ENCODE measurements at places on chromosomes 13 and 19.
A peak's percentile ranks its signal among the peaks of the same experiment; 100 is the strongest.

- H3K36me3 ChIP-seq, result peaks cover 38% of the 10 kb centered on the region
- no peak overlapping the region for H3K27ac ChIP-seq
- no peak overlapping the region for H3K4me3 ChIP-seq
- H3K27me3 ChIP-seq, result peaks cover 30% of the 10 kb centered on the region
Measured at GRCh38 chr19:42196011-42197001, 21.2 kb downstream of the DEDD2 start.

GRCh38 chr13:80560609-80561008 is 219.7 kb upstream of the SPRY2 start:
- no peak overlapping the region for H3K4me3 ChIP-seq
- DNase-seq, result no peak
- no peaks in the 10 kb centered on the region for H3K27me3 ChIP-seq
- H3K36me3 ChIP-seq, result no peaks in the 10 kb centered on the region

GRCh38 chr19:51754109-51754508 is 2.4 kb upstream of the FPR1 start:
- H3K27ac ChIP-seq, result no peak overlapping the region
- H3K4me3 ChIP-seq, result no peak overlapping the region
- no peaks in the 10 kb centered on the region for H3K4me1 ChIP-seq
- DNase-seq, result no peak
- H3K27me3 ChIP-seq, result no peaks in the 10 kb centered on the region

GRCh38 chr13:92074658-92075057 is 676.2 kb downstream of the GPC5 start:
- no peaks in the 10 kb centered on the region for H3K27me3 ChIP-seq
- H3K36me3 ChIP-seq, result no peaks in the 10 kb centered on the region
- no peak overlapping the region for H3K4me3 ChIP-seq

GRCh38 chr19:45097776-45098520 is 5.0 kb downstream of the PPP1R37 start:
- DNase-seq, result no peak
- peak overlapping the region; percentile 95 for H3K27ac ChIP-seq
- peak overlapping the region; percentile 57 for H3K4me3 ChIP-seq

DNA sequence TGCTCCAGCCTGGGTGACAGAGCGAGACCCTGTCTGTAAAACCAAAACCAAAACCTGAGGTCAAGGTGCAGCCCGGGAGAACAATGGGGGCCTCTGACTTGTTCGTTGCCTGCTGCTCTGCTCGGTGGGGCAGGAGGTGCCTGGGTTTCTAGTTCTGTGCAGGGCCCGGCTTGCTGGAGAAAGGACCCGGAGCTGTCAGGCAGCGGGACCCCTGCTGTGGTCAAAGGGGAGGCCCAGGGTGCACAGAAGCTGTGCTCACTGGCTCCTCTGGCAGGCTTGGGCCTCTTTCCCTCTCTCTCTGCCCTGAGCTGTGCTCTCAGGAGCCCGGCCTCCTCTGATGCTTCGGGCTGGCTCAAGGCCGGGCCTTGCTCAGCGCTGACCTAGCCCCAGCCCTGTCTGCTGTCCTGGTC is 3.5 kb downstream of the LRP3 start:
- peaks cover 13% of the 10 kb centered on the region for H3K27me3 ChIP-seq
- no peaks in the 10 kb centered on the region for H3K36me3 ChIP-seq
- no peak for DNase-seq
- no peak overlapping the region for H3K4me3 ChIP-seq

GRCh38 chr19:43957891-43958290 is 6.9 kb downstream of the ZNF221 start:
- H3K27me3 ChIP-seq, result peaks cover 4% of the 10 kb centered on the region
- H3K4me3 ChIP-seq, result no peak overlapping the region
- no peaks in the 10 kb centered on the region for H3K4me1 ChIP-seq
- H3K27ac ChIP-seq, result no peak overlapping the region

GRCh38 chr19:11201791-11202190 is 4.4 kb upstream of the KANK2 start:
- peaks cover 9% of the 10 kb centered on the region for H3K36me3 ChIP-seq
- no peak overlapping the region for H3K4me3 ChIP-seq
- H3K27me3 ChIP-seq, result peaks cover 11% of the 10 kb centered on the region
- H3K4me1 ChIP-seq, result peaks cover 9% of the 10 kb centered on the region

DNA sequence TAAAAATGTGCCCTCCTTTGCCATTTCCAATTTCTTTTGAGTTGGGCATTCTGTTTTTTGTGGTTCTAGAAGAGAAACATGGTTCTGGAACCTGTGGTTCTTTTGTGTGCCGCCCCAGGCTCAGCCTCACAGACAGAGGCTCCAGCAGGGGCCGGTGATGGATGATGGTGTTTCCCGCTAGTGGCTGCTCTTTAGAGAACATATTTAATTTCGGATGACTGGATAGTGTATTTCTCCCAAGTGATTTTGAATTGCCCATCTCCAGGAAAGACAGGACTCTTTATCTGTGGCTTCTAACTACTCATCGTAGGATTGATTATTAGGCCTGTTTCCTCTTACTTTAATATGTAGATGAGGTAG is 75.2 kb downstream of the KL start:
- H3K4me1 ChIP-seq, result peaks cover 56% of the 10 kb centered on the region
- H3K27me3 ChIP-seq, result peaks cover 4% of the 10 kb centered on the region
- DNase-seq, result no peak

DNA sequence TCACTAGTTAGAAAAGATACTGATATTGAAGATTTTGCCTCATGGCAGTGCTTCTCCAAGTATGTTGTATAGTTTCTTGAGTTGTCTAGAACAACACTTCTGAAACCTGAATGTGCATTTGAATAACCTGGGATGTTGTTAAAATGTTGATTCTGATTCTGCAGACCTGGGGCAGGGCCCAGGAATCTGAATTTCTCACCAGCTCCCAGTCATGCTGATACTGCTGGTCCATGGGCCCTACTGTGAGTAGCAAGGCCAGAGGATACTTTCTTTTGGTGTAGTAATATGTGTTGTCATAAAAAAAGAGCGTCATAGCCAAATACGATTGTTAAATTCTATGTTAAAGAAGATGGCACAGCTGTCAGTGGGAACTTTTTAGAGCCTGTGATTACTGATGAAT is 41.6 kb upstream of the C1QTNF9 start:
- peaks cover 23% of the 10 kb centered on the region for H3K4me1 ChIP-seq
- H3K4me3 ChIP-seq, result no peak overlapping the region
- no peak for DNase-seq
- H3K27ac ChIP-seq, result no peak overlapping the region
- no peaks in the 10 kb centered on the region for H3K36me3 ChIP-seq

- H3K4me3 ChIP-seq, result no peak overlapping the region
- no peak overlapping the region for H3K27ac ChIP-seq
- H3K36me3 ChIP-seq, result no peaks in the 10 kb centered on the region
Measured at GRCh38 chr19:4586691-4587090, 27.2 kb upstream of the SEMA6B start.

GRCh38 chr13:44410328-44410859 is 36.8 kb downstream of the SERP2 start:
- H3K4me1 ChIP-seq, result peaks cover 75% of the 10 kb centered on the region
- H3K4me3 ChIP-seq, result no peak overlapping the region
- peak overlapping the region; percentile 22 for H3K27ac ChIP-seq
- DNase-seq, result no peak

- H3K36me3 ChIP-seq, result no peaks in the 10 kb centered on the region
- no peak overlapping the region for H3K27ac ChIP-seq
- DNase-seq, result no peak
Measured at GRCh38 chr13:48562296-48563066, 29.6 kb upstream of the RCBTB2 start.

GRCh38 chr13:101660711-101661110 is 208.2 kb downstream of the ITGBL1 start:
- no peak overlapping the region for H3K4me3 ChIP-seq

GRCh38 chr13:37313372-37313771 is 207.9 kb upstream of the CSNK1A1L start:
- no peaks in the 10 kb centered on the region for H3K4me1 ChIP-seq
- no peak overlapping the region for H3K4me3 ChIP-seq
- H3K27ac ChIP-seq, result no peak overlapping the region
- DNase-seq, result no peak
- H3K27me3 ChIP-seq, result no peaks in the 10 kb centered on the region

DNA sequence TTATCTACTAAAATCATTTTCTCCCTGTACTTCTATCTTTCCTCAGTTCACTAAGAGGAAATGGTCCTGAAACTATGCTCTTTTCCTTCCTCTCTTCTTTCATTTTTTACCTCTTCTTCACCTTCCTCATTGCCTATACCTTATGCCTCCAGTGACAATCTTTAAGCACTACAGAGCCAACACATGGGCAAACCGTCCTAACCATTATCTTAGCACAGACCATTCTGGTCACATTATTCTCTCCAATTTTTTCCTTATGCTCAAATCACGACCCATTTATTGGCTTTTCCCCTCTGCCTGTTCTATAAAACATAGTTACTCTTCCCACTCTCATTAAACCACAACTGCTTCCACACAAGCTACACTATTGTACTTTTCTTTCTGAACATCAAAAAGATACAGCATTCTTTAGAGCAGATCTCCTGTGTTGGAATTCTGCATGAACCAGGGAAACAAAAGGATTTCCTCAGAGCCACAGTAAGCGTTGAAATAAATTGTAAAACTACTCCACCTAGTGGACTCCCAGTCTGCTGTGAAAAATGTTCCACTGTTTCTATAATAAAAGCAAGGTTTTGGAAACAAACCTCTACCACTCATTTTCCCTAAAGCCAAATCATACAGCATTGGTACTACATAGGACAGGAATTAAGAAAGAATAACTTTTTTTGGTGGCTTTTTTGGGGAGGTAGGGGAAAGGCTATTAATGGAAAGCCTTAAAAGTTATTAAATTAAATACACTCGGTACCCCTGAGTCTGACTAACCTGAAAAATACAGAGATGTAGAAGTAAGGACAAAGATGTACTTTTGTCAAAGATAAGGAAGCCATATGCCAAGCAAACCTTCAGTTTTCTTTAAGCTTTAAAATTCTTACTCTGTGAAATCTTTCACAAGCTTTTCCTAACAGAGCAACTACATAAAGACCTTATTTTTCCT is 19.5 kb downstream of the NUFIP1 start:
- H3K27me3 ChIP-seq, result no peaks in the 10 kb centered on the region
- no peak overlapping the region for H3K4me3 ChIP-seq
- no peak overlapping the region for H3K27ac ChIP-seq
- no peaks in the 10 kb centered on the region for H3K4me1 ChIP-seq
- DNase-seq, result peak; percentile 15

- peaks cover 63% of the 10 kb centered on the region for H3K36me3 ChIP-seq
- DNase-seq, result no peak
- no peak overlapping the region for H3K27ac ChIP-seq
Measured at GRCh38 chr19:39349326-39349725, 7.1 kb downstream of the SAMD4B start.

DNA sequence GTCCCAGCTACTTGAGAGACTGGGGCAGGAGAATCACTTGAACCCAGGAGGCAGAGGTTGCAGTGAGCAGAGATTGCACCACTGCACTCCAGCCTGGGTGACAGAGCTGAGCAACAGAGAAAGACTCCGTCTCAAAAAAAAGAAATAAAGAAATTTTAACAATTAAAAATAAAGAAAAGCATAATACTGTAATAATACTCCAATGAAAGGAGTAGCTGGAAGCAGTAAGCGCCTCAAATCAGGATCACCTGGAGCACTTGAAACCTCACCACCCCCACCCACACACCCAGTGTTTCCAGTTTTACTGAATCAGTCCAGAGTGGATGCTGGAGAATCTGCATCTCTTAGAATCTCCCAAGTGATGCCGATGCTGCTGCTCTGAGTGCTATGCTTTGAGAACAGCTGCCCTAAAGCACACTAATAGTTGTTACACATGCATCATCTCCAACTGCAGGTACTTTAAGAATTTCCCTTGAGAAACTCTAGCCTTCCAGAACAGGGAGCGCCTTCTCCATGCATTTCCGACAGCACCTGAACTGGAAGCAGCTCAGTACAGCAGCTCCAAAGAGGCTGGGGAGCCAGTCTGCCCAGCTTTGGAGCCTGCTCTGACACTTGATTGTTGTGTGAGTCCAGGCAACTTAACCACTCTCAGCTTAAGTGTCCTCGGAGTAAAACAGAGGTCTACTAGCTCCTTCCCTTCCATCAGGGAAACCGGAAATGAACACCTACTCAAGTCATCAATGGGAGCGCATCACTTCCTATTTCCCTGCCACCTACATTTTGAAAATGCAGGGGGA is 2.9 kb downstream of the ABCC4 start:
- DNase-seq, result no peak
- peaks cover 22% of the 10 kb centered on the region for H3K27me3 ChIP-seq
- peaks cover 13% of the 10 kb centered on the region for H3K36me3 ChIP-seq
- H3K4me3 ChIP-seq, result peak overlapping the region; percentile 26

- no peak overlapping the region for H3K4me3 ChIP-seq
- peaks cover 3% of the 10 kb centered on the region for H3K27me3 ChIP-seq
- DNase-seq, result no peak
- H3K27ac ChIP-seq, result no peak overlapping the region
Measured at GRCh38 chr13:43558326-43558725, 228.4 kb downstream of the ENOX1 start.

DNA sequence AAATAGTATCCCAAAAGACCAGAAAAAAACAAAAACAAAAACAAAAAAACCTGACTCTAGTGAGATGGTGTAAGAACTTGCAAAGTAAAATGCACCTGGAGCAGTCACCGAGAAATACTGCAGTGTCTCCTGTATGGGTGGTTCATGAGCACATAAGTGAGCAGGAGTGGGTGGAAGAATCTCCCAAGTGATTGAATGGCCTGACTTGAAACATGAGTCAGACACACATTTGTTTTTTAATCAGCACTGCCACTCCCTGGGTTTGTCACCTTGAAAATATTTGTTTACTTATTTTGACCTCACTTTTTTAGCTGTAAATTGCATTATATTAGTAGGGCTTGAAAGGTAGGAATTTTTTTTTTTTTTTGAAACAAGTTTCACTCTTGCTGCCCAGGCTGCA is 2.0 kb downstream of the ZNF431 start:
- H3K36me3 ChIP-seq, result peaks cover 72% of the 10 kb centered on the region
- peak overlapping the region; percentile 99 for H3K4me3 ChIP-seq
- H3K27ac ChIP-seq, result no peak overlapping the region
- DNase-seq, result no peak
- peaks cover 4% of the 10 kb centered on the region for H3K27me3 ChIP-seq

- no peak overlapping the region for H3K4me3 ChIP-seq
- peaks cover 88% of the 10 kb centered on the region for H3K27me3 ChIP-seq
- H3K27ac ChIP-seq, result no peak overlapping the region
- no peaks in the 10 kb centered on the region for H3K36me3 ChIP-seq
Measured at GRCh38 chr19:10408511-10409283, 5.4 kb upstream of the CDC37 start.

GRCh38 chr13:25659091-25659795 is 287.5 kb downstream of the ATP8A2 start:
- H3K27me3 ChIP-seq, result no peaks in the 10 kb centered on the region
- no peaks in the 10 kb centered on the region for H3K36me3 ChIP-seq
- no peak for DNase-seq
- peaks cover 43% of the 10 kb centered on the region for H3K4me1 ChIP-seq
- peak overlapping the region; percentile 87 for H3K27ac ChIP-seq

GRCh38 chr13:42101821-42102585 is 53.6 kb downstream of the DGKH start:
- no peak for DNase-seq
- H3K4me3 ChIP-seq, result no peak overlapping the region
- peaks cover 7% of the 10 kb centered on the region for H3K27me3 ChIP-seq
- H3K36me3 ChIP-seq, result peaks cover 39% of the 10 kb centered on the region

GRCh38 chr13:79196366-79196765 is 209.7 kb downstream of the RBM26 start:
- DNase-seq, result no peak
- H3K36me3 ChIP-seq, result no peaks in the 10 kb centered on the region
- H3K27ac ChIP-seq, result no peak overlapping the region
- H3K4me3 ChIP-seq, result no peak overlapping the region

All from nephron progenitor cell (in vitro differentiated cells).